ENCODE measurements at places on chromosomes 2 and 18.

DNA sequence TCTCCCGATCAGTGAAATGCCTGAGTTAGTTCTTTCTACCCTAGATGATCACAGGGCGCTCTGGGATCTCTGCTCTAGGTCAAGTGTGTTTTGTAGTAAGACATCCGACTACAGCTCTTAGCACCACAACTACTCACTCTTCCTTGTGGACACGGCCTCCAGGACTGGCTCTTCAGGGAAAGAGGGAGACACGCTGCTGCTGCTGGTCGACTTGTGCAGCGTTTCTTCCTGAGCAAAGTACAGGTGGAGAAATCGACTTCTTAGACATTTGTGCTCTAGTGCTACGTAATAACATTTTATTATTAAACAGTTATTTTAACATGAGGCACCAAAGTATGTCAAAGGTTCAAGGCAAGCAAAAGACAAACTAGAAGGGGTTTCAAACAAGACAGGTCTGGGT lies 57.0 kb downstream of the PRELID3A start:
- no peak for DNase-seq

GRCh38 chr18:22879293-22879692 lies 53.8 kb upstream of the RBBP8 start:
- DNase-seq, result no peak

GRCh38 chr2:189178726-189179569 lies 613 bp downstream of the COL5A2 start:
- peak; percentile 85 for DNase-seq

GRCh38 chr2:41705634-41706033 lies 342.2 kb upstream of the PKDCC start:
- no peak for DNase-seq

- no peak for DNase-seq
Observed at GRCh38 chr2:133123393-133123792, 444.9 kb downstream of the NCKAP5 start.

DNA sequence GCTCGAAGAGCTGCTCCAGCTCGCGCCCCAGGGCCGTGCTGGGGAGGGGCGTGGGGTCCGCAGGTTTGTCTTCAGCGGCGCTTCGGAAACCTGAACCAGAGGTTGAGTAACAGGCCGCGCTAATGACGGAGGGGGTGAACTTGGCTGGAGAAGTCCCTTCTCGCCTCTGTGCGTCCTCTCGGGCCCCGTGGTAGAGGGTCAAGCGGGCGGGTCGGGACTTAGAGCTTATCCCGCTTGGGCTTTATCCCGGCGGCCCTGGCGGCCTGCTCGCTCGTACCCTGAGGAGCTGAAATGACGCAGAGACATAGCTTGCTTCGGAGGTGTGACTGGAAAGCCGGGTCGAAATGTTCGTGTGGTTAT lies 479 bp downstream of the RNMT start:
- DNase-seq, result peak; percentile 21

- DNase-seq, result no peak
Observed at GRCh38 chr18:53665701-53666100, 558.8 kb downstream of the MBD2 start.

DNA sequence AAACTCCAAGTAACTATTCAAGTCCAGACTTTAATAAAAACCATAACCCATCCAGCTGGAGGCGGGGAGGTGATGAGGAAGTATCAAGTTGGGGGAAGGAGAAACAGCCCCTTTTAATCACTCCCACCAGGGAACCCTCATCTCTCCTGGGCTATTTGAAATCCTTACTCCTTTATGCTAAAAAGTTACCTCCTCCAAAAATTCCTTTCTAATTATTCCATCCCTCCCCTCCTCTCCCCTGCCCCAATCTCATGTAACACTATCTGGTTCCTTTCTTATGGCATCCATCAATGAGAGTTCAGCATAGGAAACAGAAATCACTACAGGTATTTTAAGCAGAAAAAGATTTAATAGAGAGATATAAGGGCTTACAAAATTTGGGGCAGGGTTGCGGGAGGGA lies 9.3 kb upstream of the SLC14A2 start:
- no peak for DNase-seq

DNA sequence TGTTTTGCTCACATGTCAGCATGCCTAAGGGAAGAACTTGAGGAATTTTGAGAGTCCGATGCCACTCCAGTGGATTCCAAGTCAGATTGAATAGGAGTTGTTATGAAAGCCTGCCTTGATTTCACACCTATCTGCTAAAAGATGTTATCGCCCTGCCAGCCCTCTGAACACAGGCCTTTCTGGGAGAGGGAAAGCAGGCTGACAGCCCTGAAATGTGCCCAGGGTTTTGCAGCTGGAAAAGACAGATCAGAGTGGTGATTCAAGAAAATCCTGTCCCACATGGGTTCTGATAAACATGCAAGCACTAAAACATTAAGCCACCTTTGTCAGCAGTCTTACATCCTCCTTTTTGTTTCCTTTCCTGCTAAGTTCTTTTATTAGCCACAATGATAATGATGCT lies 1752.9 kb upstream of the CELF4 start:
- no peak for DNase-seq

- DNase-seq, result no peak
Observed at GRCh38 chr2:197613509-197613987, 61.8 kb downstream of the RFTN2 start.

DNA sequence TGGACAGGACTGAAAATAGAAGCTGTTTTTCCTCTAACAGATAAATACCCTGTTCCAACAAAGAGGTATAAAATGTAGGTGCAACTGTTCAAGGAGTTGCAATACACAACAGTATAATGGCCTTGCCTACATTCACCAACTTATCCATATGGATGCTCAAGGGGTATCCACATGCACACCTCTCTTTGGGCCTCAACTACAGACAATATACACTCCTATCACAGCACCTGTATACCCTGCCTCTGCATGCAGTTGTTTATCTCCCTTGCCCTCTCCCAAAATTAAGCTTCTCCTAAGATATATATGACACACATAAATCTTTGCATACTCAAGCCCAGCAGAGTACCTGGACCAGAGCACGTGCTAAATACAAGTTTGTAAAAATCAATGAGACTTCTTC lies 37.3 kb downstream of the DARS1 start:
- DNase-seq, result no peak

- DNase-seq, result peak; percentile 31
Observed at GRCh38 chr18:75502286-75502685, 74.8 kb upstream of the SMIM21 start.

GRCh38 chr18:11293794-11294193 lies 144.4 kb upstream of the PIEZO2 start:
- no peak for DNase-seq

DNA sequence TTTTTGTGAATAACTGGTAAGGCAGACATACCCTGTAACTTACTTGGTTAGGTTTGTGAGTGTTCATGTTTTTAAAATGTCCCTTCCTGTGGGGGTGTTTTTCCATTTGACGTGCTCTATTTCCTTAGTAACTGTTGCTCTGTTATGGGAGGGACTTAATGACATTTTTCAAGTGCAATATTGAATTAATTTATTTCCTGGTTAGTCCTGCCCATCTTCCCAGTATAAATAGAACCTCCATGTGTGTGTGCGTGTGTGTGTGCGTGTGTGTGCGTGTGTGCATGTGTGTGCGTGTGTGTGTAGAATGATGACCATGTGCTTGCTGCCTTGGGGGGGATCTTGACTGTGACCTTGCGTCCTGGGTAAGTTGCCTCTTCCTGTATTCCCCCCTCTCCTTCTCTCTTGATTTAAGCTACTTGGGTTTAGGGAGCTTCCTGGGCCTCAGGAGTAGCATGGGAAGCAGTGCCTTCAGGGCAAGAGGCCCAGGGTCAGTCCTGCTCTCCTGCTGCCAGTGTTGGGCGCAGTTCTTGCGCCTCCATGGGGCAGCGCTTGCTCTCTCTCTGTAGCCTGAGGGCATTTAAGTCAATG lies 163.9 kb downstream of the LDLRAD4 start:
- peak; percentile 60 for DNase-seq

DNA sequence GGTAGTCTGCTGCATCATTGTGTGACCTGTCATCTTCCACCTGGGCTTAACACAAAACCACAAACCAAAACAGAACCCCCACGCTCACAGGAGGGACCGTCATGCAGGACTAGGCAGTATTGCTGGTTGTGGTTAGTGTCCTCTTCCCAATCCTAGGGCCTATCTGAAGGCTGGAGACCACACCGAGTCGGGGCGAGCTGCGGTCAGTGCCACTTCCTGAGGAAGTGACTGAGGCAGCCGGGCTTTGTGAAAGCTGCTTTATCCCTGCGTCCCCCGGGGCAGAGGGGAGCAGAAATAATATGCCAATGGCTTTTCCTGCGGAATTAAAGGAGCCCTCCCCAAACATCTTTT lies 22.9 kb downstream of the ZNF532 start:
- DNase-seq, result peak; percentile 54

GRCh38 chr2:54371460-54372065 lies 84.6 kb upstream of the SPTBN1 start:
- no peak for DNase-seq

GRCh38 chr2:27960237-27960912 lies 69.8 kb downstream of the BABAM2 start:
- peak; percentile 97 for DNase-seq

GRCh38 chr2:162749994-162750393 lies 88.6 kb downstream of the KCNH7 start:
- no peak for DNase-seq

GRCh38 chr2:219183151-219183772 lies 5.2 kb downstream of the RETREG2 start:
- no peak for DNase-seq

GRCh38 chr18:2451556-2451955 lies 119.7 kb downstream of the METTL4 start:
- no peak for DNase-seq

DNA sequence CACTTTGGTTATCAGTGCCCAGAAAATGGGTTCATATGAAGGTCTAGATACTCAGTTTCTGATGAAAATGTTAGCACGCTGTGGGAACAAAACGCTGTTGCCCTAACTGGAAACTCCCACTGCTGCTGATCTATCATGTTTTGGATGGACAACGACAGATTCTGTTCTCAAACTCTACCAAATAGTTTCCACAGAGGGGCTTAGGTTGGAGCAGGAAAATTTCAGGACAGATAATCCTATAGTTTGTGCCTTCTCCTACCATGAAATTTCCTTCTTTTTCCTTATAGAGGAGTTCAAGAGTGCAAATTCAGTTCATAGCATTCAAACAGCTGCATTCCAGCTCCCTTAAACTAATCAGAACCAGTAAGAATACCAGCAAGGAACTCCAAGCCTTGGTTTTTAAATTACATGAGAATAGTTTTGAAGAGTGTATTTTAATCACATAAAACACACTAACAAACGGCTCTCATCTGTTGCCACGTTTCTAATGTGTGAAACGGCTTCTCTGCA lies 58.7 kb upstream of the RALBP1 start:
- no peak for DNase-seq

- DNase-seq, result peak; percentile 49
Observed at GRCh38 chr2:151623631-151624030, 110.6 kb downstream of the NEB start.

GRCh38 chr2:130185896-130186295 lies 3.8 kb downstream of the MZT2B start:
- DNase-seq, result no peak

DNA sequence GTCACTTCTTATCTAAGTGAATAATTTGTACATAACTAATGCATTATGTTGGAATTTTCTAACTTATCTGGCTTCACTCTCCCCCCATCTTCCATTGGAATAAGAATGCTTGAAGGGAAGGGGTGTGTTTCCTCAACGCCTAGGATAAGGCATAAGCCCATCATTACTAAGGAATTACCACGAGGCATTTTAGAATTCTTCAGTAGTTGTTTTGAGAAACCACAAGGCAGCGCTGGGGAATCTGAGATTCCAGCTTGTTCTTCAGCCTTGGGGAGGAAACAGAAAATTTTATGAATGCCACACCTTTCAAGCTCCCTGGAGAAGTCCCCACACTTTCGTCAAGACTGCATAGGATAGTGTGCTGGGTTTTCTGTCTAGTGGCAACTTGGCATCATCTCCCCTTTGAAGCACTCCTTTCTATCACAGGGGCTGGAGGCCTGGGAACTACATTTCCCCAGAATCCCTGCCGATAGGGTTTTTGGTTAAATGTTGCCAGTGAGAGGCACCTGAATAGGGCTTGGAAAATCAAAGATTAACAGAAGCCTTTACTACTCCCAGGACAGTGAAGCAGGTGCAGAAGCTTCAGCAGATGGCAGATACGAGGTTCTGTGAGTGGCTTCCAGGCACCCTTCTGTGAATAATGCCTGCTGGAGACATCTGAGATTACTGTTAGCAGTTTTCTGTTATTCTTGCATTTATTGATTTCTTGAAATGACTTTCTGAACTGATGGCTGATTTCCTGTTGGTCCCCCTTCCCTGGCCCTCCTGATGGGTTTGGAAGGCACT lies 192.7 kb upstream of the REV1 start:
- peak; percentile 88 for DNase-seq

- no peak for DNase-seq
Observed at GRCh38 chr2:179675435-179675834, 186.0 kb downstream of the ZNF385B start.

DNA sequence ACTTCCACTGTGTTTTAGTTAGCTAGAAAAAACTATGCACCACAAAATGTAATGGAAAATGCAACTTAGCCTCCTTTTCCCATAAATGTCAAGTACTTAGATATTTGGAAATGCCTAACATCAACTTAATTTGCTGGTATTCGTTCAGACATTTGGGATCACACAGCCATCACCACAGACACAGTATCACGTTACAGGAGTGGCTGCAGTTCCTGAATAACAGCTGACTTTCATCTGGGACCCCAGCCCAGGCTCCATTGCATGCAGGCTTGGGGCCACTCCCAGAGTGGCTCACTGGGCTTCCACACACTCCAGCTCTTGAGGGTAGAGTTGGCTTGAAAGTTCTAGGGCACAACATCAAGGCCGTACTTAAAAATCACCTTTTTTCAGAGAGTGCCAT lies 9.3 kb downstream of the TMEM182 start:
- DNase-seq, result peak; percentile 53

Data from fibroblast of skin of scalp (primary cell).